ENCODE measurements at places on chromosomes 6 and 20.

GRCh38 chr6:41836022-41836659, 48.6 kb downstream of the TOMM6 start:
- no peak for DNase-seq

- no peak for DNase-seq
Observed at GRCh38 chr20:2293486-2293885, 2.3 kb upstream of the TGM3 start.

DNA sequence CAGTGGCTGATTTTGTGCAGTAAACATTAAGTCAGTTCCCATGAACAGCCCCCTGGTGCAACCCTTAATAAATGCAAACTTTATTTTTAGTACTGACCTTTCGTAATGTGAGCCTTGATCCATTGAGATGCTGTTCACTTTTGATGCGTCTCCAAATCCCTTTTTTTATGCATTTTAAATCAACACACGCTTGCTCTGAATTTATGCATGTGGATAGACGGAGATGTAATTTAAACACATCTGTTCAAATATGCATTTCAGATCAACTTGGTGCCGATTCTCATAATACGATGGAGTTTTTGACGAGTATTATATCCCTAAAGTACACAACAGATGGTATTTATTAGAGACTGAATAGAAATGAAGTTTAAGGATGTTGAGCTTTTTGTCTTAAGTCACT, 505.7 kb downstream of the CDKAL1 start:
- DNase-seq, result no peak

DNA sequence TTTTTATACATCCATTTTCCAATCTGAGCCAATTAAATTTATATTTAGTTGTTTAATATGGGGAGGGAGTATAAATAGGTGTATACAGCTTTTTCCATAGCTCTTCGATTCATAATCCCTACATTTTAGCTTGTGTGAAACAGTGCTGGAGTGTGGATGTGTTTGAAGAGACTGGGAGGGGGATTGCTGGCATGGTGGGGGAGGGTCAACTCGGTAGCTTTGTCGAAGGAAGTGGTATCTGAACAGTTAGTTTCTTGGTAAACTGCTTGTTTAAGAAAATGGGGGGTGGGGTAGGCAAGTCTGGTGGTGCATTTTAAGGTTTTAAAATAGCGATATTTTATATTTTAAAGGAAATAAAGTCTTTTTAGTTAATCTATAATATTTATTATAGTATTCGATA, 1.4 kb upstream of the LIN28B start:
- no peak for DNase-seq

GRCh38 chr6:55773620-55774216, 101.7 kb downstream of the BMP5 start:
- no peak for DNase-seq

- no peak for DNase-seq
Observed at GRCh38 chr6:142870787-142871415, 74.1 kb downstream of the HIVEP2 start.

DNA sequence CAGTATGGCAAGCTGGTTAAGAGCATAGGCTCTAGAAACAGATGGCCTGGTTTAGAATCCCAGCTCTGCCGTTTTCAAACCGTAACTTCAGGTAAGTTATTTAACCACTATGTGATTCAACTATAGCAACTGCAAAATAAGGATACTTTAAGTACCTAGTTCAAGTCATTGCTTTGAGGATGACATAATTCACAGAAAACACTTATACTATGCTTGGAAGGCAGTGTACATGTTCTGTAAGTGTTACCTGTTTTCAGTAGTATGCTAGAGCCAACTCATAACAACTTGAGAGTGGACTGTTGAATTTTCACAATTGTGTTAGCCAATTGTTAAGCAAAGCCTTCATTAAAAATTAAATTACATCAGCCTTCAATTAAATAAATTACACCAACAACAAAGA, 134.8 kb upstream of the BEND6 start:
- no peak for DNase-seq

GRCh38 chr6:104418125-104418524, 441.6 kb downstream of the HACE1 start:
- no peak for DNase-seq

DNA sequence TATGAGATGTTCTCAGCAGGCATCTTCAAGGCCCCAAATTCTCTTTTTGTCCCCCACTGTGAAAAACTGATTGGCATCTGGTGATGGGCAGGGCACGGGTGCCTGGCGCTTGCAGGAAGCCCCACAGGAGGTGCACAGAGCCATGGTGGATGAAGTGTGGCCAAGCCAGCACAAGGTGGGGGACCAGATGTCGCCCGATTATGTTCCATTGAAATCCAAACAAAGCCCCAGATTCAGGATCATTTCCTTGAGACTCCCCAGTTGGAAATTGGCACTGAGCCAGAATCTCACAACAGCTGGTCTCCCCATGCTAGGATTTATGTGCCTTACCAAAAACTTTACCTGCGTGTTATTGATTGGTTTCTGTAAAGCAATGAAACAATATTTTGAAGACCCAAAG, 186.1 kb downstream of the ADAT2 start:
- no peak for DNase-seq
